Stimulated activated CD4-positive, alpha-beta T cell treated with anti-CD3 and anti-CD28 coated beads, TNF-alpha, amount 100 ng/mL, for 4 hours (primary cell): ENCODE measurements at places on chromosomes 12 and 14.

- no peak for DNase-seq
Observed at GRCh38 chr12:67582238-67582834, 66.2 kb upstream of the DYRK2 start.

DNA sequence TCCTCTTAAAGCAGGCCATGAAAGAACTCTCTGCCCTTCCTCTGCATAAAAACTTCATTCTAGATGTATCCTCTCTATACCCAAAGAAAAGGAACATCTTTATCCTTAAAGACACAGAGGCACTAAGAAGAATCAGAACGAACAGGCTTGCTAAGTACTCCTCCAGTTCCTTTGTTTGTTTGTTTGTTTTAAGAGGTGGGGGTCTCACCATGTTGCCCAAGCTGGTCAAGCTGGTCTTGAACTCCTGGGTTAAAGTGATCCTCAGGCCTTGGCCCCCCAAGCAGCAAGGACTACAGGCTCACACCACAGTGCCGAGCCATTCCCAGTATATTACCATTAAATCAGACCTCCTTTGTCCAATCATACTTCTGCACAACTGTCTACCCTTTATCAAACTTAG lies 14.0 kb downstream of the GDF3 start:
- no peak for DNase-seq

- DNase-seq: no peak
Observed at GRCh38 chr14:65805113-65805473, 392.6 kb downstream of the FUT8 start.

- no peak for DNase-seq
Observed at GRCh38 chr14:74008843-74009499, 10.1 kb downstream of the ENTPD5 start.

GRCh38 chr14:58716706-58717105 lies 78.9 kb downstream of the DACT1 start:
- DNase-seq: no peak

- DNase-seq: no peak
Observed at GRCh38 chr12:104258476-104259067, 43.0 kb downstream of the TXNRD1 start.

- no peak for DNase-seq
Observed at GRCh38 chr14:91399868-91400640, 17.6 kb downstream of the CCDC88C start.

DNA sequence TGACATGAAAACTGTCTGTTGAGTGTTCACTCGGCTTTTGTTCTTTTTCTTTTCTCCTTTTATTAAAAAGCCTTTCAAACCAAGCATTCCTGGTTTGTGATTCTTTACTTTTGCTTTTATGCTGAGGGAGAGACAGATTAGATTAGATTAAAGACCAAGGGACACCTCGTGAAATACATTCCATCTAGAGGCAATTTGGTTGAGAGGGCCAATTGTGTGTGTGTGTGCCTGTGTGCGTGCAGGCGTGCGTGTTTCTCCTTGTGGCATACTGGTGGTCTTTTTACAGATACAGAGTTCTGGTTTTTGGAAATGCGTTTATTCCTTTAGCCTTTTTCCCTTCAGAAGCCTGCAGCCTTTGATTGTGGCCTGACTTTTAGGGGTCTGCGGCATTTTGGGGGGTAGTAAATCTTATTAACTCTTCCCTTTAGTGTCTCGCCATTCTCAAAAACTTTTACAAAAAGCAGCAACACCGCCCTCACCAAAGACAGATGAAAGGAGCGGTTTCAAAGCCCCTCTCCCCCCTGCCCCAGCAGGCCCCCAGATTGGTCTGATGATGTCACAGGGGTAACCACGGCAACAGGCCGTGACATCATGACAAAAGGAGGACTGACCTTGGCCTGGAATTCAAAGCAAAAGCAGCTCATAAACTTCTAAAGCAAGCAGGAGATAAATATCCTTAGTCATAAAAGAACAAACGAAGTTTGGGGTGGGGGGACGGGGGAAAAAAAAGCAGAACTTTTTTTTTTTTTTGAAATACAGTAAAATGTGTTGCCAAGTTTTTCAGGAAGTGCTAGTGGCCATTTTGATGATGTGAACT lies 84.1 kb upstream of the TBX3 start:
- DNase-seq: no peak

DNA sequence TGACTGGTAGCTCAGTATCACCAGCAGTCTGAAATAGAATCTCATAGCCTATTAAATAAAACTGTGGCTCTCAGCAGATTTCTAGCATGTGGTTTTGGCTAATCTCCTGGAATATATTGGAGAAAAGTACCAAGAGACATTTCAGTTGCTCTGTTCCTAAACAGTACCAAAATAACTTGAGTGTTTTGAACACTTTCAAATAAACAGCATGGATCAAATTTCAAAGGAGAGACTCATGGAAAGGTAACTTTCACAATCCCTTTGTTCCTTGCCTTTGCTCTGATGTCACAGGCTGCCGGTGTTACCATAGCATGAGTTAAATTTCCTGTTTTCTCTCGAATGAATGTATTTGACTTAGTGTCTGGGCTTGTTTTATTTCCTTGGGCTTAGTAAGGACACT lies 3.4 kb downstream of the ARG2 start:
- DNase-seq: no peak

DNA sequence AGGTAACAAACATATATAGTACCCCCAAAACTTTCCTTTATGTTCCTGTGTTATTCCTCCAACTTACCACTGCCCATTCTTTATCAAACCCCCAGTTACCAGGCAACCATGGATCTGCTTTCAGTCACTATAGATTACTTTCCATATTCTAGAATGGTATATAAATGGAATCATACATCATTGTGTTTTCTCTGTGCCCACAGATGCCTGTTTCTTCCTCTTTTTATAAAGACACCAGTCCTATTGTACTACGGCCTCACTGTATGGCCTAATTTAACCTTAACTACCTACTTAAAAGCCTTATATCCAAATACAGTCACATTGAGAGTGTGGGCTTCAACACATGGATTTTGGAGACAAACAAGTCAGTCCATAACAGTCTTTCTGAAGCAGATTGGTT lies 2.6 kb downstream of the TAS2R14 start:
- DNase-seq: no peak

DNA sequence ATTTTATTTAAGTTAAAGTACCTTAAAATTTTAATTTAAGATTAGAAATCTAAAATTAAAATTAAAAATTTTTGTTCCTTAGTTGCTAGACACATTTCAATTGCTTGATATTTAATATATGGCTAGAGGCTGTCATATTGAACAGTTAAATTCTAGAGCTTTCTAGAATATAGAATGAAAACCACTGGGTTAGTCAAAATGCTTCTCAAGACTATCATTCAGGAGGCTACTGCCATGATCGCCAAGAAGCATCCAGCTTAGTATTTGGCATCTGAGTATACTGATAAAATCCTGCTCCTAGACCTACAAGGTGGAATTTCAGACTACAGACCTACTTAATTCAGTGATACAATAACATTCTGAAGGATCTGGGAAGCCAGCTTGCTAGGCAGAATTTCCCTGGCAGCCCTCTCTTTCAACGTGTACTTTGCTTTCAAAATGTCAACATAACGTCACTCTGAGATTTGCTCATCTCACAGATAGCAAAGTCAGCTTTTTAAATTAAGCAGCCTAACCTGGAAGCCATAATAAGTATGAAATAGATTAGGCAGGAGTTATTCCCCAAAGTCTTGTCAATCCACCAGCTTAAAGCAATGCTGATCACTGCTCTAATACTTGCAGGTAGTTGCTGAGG lies 525.8 kb downstream of the FSCB start:
- no peak for DNase-seq

- DNase-seq: no peak
Observed at GRCh38 chr12:19689801-19690472, 250.6 kb downstream of the AEBP2 start.

GRCh38 chr14:87767567-87767901 lies 225.4 kb downstream of the GALC start:
- no peak for DNase-seq

DNA sequence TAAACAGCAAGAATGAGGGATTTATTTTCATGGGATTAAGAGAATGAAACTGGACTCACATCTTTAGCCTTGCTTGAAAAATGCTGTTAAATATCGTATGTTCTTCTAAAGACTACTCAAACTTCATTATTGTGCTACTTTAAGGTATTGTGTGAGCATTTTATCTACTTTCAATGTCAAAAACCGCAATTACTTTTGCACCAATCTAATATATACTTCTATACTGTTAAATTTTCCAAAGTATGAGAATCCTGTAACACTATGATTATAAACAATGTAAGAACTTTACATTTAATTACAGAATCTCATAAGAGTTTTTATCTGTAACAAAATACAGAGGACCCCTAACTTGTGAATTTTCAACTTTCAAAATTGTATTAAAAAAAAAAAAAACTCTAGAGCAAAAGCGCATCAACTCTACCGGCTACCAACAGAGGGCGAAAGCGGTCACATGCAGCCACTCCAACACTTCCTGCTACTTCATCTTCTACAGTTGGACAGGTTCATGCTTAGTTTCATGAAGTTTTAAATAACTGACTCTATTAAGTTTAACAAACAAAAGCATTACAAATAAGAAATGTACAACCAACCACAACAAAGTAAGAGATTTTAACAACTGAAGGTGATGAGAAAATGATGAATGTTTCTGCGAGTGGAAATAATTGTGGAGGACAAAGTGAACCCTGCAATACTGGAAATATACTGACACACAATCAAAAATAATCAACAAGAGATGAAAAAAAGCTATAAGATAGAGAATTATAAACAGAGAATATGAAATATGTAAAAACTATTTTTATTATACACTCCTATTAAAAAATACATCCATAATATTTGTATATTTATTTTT lies 210.9 kb downstream of the MED13L start:
- peak; percentile 27 for DNase-seq

- DNase-seq: peak; percentile 12
Observed at GRCh38 chr12:3962631-3963483, 89.7 kb upstream of the PARP11 start.

GRCh38 chr14:56494167-56494566 lies 85.4 kb upstream of the TMEM260 start:
- no peak for DNase-seq

GRCh38 chr12:42213023-42213422 lies 25.0 kb downstream of the YAF2 start:
- DNase-seq: no peak

GRCh38 chr12:12327802-12328201 lies 22.2 kb downstream of the MANSC1 start:
- DNase-seq: no peak

DNA sequence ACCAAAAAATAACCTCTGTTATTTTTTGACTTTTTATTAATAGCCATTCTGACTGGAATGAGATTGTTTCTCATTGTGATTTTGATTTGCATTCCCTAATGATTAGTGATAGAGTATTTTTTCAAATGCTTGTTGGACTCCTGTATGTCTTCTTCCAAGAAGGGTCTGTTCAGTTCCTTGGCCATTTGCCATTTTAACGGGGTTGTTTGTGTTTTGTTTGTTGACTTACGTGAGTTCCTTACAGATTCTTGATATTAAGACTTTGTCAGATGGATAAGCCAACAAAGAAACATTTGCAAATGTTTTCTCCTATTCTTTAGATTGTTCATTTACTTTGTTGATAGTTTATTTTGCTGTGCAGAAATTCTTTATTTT lies 651.6 kb upstream of the LRFN5 start:
- DNase-seq: no peak

GRCh38 chr12:115571027-115571426 lies 706.5 kb downstream of the MED13L start:
- DNase-seq: no peak

- no peak for DNase-seq
Observed at GRCh38 chr14:86961106-86961716, 1031.8 kb downstream of the GALC start.

- no peak for DNase-seq
Observed at GRCh38 chr14:59435987-59436386, 29.2 kb downstream of the GPR135 start.
